Endodermal cell (in vitro differentiated cells): ENCODE measurements at places on chromosomes 6 and 20. TPM values are rescaled to one million over a fixed set of nuclear protein-coding genes. Genes with fewer than 3 reads are reported as not detected.

- no peak for DNase-seq
- H3K27ac ChIP-seq, result no peak overlapping the region
- no peak overlapping the region for H3K4me3 ChIP-seq
Measured at GRCh38 chr6:156280065-156280464, 497.1 kb upstream of the ARID1B start.

GRCh38 chr6:65289491-65289890 is 417.5 kb downstream of the EYS start:
- H3K27ac ChIP-seq, result no peak overlapping the region
- no peaks in the 10 kb centered on the region for H3K36me3 ChIP-seq
- DNase-seq, result no peak
- H3K4me3 ChIP-seq, result no peak overlapping the region
- no peaks in the 10 kb centered on the region for H3K4me1 ChIP-seq

GRCh38 chr6:33197431-33198048 is 2.9 kb downstream of the RXRB start:
- peak; percentile 80 for DNase-seq
- H3K36me3 ChIP-seq, result peaks cover 38% of the 10 kb centered on the region
- no peak overlapping the region for H3K27ac ChIP-seq
- no peak overlapping the region for H3K4me3 ChIP-seq

GRCh38 chr6:170129691-170130171 is 161.1 kb downstream of the DLL1 start:
- DNase-seq, result peak; percentile 36
- no peaks in the 10 kb centered on the region for H3K4me1 ChIP-seq
- H3K27ac ChIP-seq, result no peak overlapping the region
- H3K27me3 ChIP-seq, result no peaks in the 10 kb centered on the region

- DNase-seq, result peak; percentile 61
- H3K4me1 ChIP-seq, result peaks cover 3% of the 10 kb centered on the region
- peaks cover 14% of the 10 kb centered on the region for H3K36me3 ChIP-seq
Measured at GRCh38 chr6:82362878-82363427, 664 bp upstream of the TPBG start.

Gene C20orf144
- 0.31 to 0.44 TPM in 2 of 3 replicates, not detected in the other for total RNA-seq

DNA sequence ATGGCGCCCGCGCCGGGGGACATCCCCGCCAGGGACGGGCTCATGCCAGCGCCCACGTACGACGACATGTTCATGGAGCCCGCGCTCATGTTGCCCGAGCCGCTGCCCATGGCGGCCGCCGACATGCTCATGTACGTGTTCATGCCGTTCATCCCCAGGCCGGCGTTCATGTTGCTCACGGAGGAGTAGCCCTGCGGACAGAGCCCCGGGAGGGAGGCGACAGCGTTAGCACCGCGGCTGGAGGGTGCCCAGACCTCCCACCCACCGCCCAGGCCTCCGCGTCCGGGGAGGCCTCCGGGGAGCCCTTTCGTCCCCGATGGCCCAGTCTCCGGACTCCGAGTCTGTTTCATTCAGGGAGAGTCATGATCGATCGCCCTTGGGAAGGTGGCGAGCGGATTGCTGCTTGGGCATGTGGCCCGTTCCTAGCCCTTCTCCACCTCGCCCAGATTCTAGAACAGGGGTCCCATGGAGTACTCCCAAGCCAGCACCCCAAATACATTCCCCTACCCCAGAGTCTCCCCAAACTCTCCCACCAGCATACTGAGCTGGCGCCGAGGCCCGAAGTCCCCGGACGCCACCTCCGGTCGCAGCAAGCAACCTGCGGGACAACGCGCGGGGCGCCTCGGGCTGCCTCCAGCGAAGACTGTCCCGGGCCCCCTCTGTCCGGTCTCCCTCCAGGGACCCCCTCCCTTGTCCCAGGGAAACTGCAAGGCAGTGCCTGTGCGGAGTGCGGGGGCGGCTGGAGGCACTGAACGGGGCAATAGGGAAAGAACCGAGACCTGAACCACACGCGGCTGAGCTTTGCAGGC is 1.2 kb downstream of the FOXA2 start:
- H3K4me3 ChIP-seq, result peak overlapping the region; percentile 87
- H3K4me1 ChIP-seq, result peaks cover 4% of the 10 kb centered on the region
- peaks cover 47% of the 10 kb centered on the region for H3K27me3 ChIP-seq
- H3K27ac ChIP-seq, result no peak overlapping the region
- H3K36me3 ChIP-seq, result peaks cover 23% of the 10 kb centered on the region

GRCh38 chr6:76330031-76330430 is 257.6 kb upstream of the IMPG1 start:
- no peak overlapping the region for H3K27ac ChIP-seq
- no peaks in the 10 kb centered on the region for H3K36me3 ChIP-seq
- DNase-seq, result no peak
- H3K27me3 ChIP-seq, result no peaks in the 10 kb centered on the region
- H3K4me1 ChIP-seq, result no peaks in the 10 kb centered on the region

GRCh38 chr6:115814907-115815306 is 245.8 kb downstream of the FRK start:
- no peak for DNase-seq
- H3K4me3 ChIP-seq, result no peak overlapping the region
- no peak overlapping the region for H3K27ac ChIP-seq
- H3K36me3 ChIP-seq, result no peaks in the 10 kb centered on the region
- H3K27me3 ChIP-seq, result no peaks in the 10 kb centered on the region
- no peaks in the 10 kb centered on the region for H3K4me1 ChIP-seq

GRCh38 chr6:27138837-27139755 is 108.4 kb upstream of the PRSS16 start:
- peaks cover 11% of the 10 kb centered on the region for H3K4me1 ChIP-seq
- H3K27me3 ChIP-seq, result no peaks in the 10 kb centered on the region
- H3K36me3 ChIP-seq, result no peaks in the 10 kb centered on the region
- DNase-seq, result peak; percentile 93

GRCh38 chr6:46453216-46453615 is 38.0 kb downstream of the RCAN2 start:
- H3K27me3 ChIP-seq, result no peaks in the 10 kb centered on the region
- H3K27ac ChIP-seq, result no peak overlapping the region

- H3K27ac ChIP-seq, result no peak overlapping the region
- no peak for DNase-seq
- H3K36me3 ChIP-seq, result no peaks in the 10 kb centered on the region
- H3K27me3 ChIP-seq, result no peaks in the 10 kb centered on the region
- no peaks in the 10 kb centered on the region for H3K4me1 ChIP-seq
- no peak overlapping the region for H3K4me3 ChIP-seq
Measured at GRCh38 chr20:24321973-24322372, 147.5 kb upstream of the SYNDIG1 start.

Gene PYGB
- total RNA-seq, result 43.1 to 70.0 TPM (median 66.8 TPM) in 3 replicates

Gene LTB
- 1.2 to 10.6 TPM (median 1.3 TPM) in 3 replicates for total RNA-seq

GRCh38 chr6:37502703-37503291 is 3.1 kb upstream of the CCDC167 start:
- H3K4me1 ChIP-seq, result no peaks in the 10 kb centered on the region
- peak overlapping the region; percentile 21 for H3K27ac ChIP-seq
- DNase-seq, result no peak
- H3K36me3 ChIP-seq, result no peaks in the 10 kb centered on the region
- no peaks in the 10 kb centered on the region for H3K27me3 ChIP-seq
- H3K4me3 ChIP-seq, result no peak overlapping the region

GRCh38 chr6:20413826-20414225 is 12.1 kb downstream of the E2F3 start:
- H3K27ac ChIP-seq, result no peak overlapping the region
- no peaks in the 10 kb centered on the region for H3K27me3 ChIP-seq
- DNase-seq, result no peak
- H3K36me3 ChIP-seq, result peaks cover 33% of the 10 kb centered on the region
- H3K4me3 ChIP-seq, result no peak overlapping the region

Gene TFAP2A
- 0.69 to 0.82 TPM (median 0.75 TPM) in 3 replicates for total RNA-seq

Gene BACH2
- total RNA-seq, result 11.0 to 14.9 TPM (median 11.7 TPM) in 3 replicates

DNA sequence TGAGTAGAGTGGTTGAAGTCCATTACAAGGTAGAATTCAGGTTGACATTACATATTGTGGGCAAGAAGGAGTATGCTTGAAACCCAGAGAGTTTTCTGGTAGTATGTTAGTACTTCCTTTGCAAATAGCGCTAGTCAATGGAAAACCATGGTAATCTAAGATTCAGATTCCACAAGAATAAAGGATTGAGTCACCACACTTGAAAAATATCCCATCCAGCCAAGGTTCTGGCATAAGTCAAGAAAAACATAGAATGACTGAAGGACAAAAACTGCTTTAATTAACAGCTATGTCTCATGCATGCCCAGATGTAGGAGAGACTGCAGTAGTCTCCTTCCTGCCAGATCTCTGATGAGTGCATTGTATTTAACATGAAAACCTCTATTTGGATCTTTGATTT is 469.8 kb downstream of the BMP2 start:
- no peak for DNase-seq
- H3K27me3 ChIP-seq, result no peaks in the 10 kb centered on the region

GRCh38 chr20:32490942-32491763 is 94.0 kb downstream of the NOL4L start:
- peak; percentile 7 for DNase-seq
- H3K27me3 ChIP-seq, result no peaks in the 10 kb centered on the region
- peaks cover 4% of the 10 kb centered on the region for H3K4me1 ChIP-seq
- H3K27ac ChIP-seq, result no peak overlapping the region
- no peak overlapping the region for H3K4me3 ChIP-seq

- H3K4me1 ChIP-seq, result no peaks in the 10 kb centered on the region
- no peak overlapping the region for H3K27ac ChIP-seq
- DNase-seq, result no peak
- H3K27me3 ChIP-seq, result peaks cover 52% of the 10 kb centered on the region
- no peaks in the 10 kb centered on the region for H3K36me3 ChIP-seq
Measured at GRCh38 chr20:54168961-54169862, 4.6 kb downstream of the CYP24A1 start.

DNA sequence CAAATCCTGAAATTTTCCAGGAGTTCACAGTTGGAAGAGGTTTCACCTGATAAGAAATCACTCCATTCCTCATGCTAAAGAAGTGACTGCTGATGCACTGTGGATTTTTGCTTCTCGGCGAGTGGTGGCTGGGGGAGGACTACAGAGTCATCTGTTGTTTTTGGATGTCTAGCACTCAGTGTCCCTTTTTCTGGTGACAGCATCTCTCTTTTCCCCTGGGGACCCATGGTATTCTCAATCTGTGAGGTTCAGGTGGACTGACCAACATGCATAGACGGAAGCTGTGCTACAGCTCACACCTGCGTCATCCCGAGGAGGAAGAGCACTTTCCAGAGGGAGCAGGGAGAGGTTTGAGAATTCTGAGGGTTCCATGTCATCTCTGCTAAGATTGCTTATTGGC is 42.7 kb upstream of the ZNF831 start:
- H3K36me3 ChIP-seq, result no peaks in the 10 kb centered on the region
- no peak overlapping the region for H3K27ac ChIP-seq
- H3K4me3 ChIP-seq, result no peak overlapping the region
- DNase-seq, result no peak

GRCh38 chr6:126876446-126876845 is 242.0 kb upstream of the RSPO3 start:
- H3K27me3 ChIP-seq, result no peaks in the 10 kb centered on the region
- no peak overlapping the region for H3K4me3 ChIP-seq
- H3K36me3 ChIP-seq, result no peaks in the 10 kb centered on the region
- no peak overlapping the region for H3K27ac ChIP-seq
- no peaks in the 10 kb centered on the region for H3K4me1 ChIP-seq

GRCh38 chr6:23448281-23448680 is 677.7 kb upstream of the NRSN1 start:
- no peak overlapping the region for H3K4me3 ChIP-seq
- H3K4me1 ChIP-seq, result no peaks in the 10 kb centered on the region

Gene HSPA1B
- 24.9 to 62.2 TPM (median 61.8 TPM) in 3 replicates for total RNA-seq

- no peaks in the 10 kb centered on the region for H3K4me1 ChIP-seq
- H3K27me3 ChIP-seq, result no peaks in the 10 kb centered on the region
- peaks cover 65% of the 10 kb centered on the region for H3K36me3 ChIP-seq
- DNase-seq, result no peak
Measured at GRCh38 chr6:18165751-18166150, 10.5 kb downstream of the KDM1B start.

Gene KIAA0408
- 0.75 to 0.86 TPM (median 0.84 TPM) in 3 replicates for total RNA-seq

Gene FGD2
- not detected in 2 replicates for total RNA-seq

GRCh38 chr6:155126727-155127439 is 131.8 kb downstream of the TIAM2 start:
- no peaks in the 10 kb centered on the region for H3K4me1 ChIP-seq
- DNase-seq, result peak; percentile 79
- peak overlapping the region; percentile 30 for H3K27ac ChIP-seq
- H3K36me3 ChIP-seq, result no peaks in the 10 kb centered on the region

Gene TRIM31
- not detected in 2 replicates for total RNA-seq

DNA sequence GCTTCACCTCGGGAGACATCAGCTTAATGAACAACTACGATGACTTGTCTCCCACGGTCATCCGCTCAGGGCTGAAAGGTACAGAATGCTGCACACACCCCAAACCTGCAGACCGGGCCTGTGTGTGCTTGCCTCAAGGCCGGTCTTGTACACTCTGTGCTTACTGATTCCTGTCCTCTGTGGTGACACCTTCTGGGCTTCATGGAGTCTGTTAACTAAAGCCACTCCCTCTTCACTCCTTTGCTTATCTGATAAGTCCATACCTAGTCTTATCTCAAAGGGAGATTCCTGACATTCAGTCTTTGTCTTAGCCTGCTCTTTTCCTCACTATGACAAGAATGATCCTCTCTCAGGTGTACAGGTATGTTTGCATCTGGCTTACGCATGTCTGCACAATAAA is 107.7 kb upstream of the TMEM181 start:
- no peak overlapping the region for H3K4me3 ChIP-seq
- no peak overlapping the region for H3K27ac ChIP-seq
- peak; percentile 54 for DNase-seq
- peaks cover 9% of the 10 kb centered on the region for H3K4me1 ChIP-seq

GRCh38 chr20:63873477-63873971 is 8.5 kb downstream of the TPD52L2 start:
- DNase-seq, result no peak
- H3K4me1 ChIP-seq, result no peaks in the 10 kb centered on the region
- H3K4me3 ChIP-seq, result no peak overlapping the region
- H3K27ac ChIP-seq, result no peak overlapping the region
- no peaks in the 10 kb centered on the region for H3K27me3 ChIP-seq
- H3K36me3 ChIP-seq, result peaks cover 72% of the 10 kb centered on the region

GRCh38 chr6:115643762-115644161 is 416.9 kb downstream of the FRK start:
- no peak for DNase-seq
- no peak overlapping the region for H3K27ac ChIP-seq
- H3K27me3 ChIP-seq, result no peaks in the 10 kb centered on the region
- H3K36me3 ChIP-seq, result no peaks in the 10 kb centered on the region
- no peak overlapping the region for H3K4me3 ChIP-seq

DNA sequence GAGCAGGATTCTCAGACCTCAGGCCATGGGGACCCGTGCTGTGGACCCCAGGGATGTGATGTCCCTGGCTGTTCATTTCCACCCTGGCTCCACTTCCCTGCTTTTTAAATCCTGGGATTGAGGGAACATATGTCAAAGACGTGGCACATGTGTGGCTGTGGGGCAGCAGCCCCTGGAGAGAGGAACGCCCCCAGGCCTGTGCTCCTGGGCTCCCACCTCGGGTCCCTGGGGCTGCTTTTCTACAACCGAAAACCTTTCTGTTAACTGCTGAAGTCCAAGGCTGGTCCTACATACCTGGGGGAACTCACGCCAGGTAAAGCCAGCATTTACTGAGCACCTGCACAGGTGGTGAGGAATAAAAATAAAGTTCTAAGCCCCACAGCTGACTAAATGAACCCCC is 102.3 kb upstream of the FRMD1 start:
- no peaks in the 10 kb centered on the region for H3K36me3 ChIP-seq
- DNase-seq, result no peak
- H3K27me3 ChIP-seq, result no peaks in the 10 kb centered on the region
- H3K4me1 ChIP-seq, result peaks cover 13% of the 10 kb centered on the region

Gene BTNL2
- total RNA-seq, result not detected in 2 replicates

GRCh38 chr20:63736893-63737694 is 630 bp downstream of the LIME1 start:
- no peaks in the 10 kb centered on the region for H3K27me3 ChIP-seq
- peaks cover 8% of the 10 kb centered on the region for H3K4me1 ChIP-seq
- peak; percentile 76 for DNase-seq
- no peak overlapping the region for H3K4me3 ChIP-seq
- H3K36me3 ChIP-seq, result peaks cover 26% of the 10 kb centered on the region
- H3K27ac ChIP-seq, result no peak overlapping the region

Gene EFCAB8
- 0.81 and 1.0 TPM in 2 replicates for total RNA-seq
